ENCODE measurements at places on chromosomes 4 and X.
A peak's percentile ranks its signal among the peaks of the same experiment; 100 is the strongest.

DNA sequence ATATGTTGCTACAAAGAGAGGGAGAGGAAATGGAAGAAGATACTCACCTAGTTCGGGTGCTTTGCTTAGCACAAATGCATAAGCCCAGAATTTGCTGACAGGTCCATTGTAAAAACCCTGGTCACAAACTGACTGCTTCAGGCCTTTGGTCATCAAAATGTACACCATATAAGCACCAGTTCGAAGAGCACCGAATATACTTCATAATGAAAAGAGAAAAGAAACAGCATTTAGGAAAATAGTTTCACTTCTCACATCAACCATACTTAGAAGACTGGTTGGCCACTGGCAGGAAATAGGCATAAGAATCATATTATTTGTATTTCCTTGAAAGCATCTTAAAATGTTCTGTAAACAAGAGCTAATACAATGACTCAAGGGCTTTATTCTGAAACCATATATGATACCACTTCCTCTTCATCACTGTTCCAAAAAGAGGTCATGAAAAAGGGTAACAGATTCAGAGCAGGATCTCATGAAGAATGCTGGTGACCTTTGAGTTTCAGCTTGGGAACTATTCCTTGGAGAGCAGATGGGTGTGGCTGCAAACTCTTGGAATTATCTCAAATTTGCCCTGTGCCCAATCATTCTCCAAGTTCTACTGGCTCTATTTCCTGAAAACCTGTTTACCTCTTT, 138.7 kb downstream of the ELOVL6 start:
- DNase-seq, result no peak

DNA sequence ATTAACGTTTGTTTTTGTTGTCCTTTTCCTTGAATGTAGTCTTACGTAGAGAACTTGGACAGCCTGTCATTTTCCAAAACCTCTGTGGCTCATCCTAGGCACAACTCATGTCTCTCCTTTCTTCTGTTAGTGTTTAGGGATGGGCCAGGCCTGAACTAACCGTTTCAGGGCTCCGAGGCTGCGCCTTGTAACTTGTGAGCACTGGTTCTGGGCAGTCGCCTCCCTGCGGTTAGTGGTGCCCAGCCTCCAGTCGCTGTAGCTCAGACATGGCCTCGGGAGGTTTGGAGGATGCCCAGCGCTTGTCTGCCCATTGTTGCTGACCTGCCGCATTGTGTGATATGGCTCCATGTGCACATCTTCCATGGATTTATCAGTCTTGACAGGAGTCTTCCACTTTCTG, 32.8 kb downstream of the TMEM131L start:
- no peak for DNase-seq

DNA sequence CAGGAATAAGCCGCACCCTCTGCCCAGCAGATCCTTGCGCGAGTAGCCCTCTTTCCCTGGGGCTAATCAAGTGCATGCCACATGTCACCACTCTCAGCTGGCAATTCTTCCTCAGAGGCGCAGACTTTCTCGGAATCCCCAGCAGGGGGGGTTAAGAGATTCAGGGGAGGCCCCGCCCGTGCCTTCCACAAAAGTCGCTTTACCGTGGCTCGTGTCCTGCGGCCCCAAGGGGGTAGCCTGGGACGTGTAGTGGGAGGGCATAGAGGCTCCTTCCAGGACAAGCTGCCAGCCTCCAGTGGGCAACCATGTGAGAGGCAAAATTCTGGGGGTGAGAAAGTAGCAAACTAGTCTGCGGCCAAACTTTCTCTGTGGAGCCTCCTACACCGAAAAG, 652 bp downstream of the SRPX start:
- no peak for DNase-seq

GRCh38 chr4:68874507-68874906, 58.7 kb downstream of the UGT2B10 start:
- no peak for DNase-seq

- DNase-seq, result peak; percentile 58
Observed at GRCh38 chrX:148380107-148380506, 120.3 kb upstream of the AFF2 start.

All from Karpas-422 (cell line).